ENCODE measurements at places on chromosomes 2 and 18.

GRCh38 chr2:46014911-46015654 is 282.1 kb upstream of the EPAS1 start:
- DNase-seq: no peak

DNA sequence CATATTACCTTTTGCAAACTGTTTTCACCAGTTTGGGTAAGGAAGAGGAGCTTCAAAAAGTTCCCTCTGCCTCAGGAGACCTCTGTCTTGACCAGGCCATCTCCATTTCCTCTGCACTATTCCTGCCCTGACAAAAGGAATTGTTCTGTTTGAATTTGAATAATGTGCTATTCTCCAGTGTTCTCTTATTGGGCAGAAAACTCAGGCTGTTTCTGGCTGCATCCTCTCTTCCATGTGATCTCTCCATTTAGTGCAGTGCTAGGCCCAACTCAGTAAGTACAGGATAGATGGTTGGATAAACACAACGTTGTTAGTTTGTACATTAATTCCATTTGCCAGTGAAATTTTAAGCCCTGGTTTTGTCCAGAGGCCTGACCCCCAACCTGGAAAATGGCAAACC is 102.2 kb upstream of the CELF4 start:
- DNase-seq: no peak

- no peak for DNase-seq
These were observed 110.6 kb downstream of the PRELID3A start for GRCh38 chr18:12518326-12518725.

DNA sequence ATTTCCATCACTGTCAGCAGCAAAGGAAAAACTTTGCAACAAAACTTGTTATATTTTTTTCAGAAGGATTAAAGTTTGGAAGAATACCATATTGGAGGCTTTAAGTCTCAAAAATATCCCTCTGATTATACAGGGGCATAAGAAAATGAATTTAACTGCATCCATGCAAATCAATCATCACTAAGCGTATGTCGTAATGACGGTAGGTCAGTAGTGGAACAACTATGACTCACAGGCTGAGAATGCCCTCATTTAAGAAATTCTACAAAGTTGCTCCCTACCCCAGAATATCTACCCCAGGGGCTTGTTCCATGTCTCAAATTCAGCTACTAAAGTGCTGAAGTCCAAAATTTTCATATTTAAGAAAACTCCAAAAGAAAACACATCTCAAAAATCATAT is 12.5 kb upstream of the NAB1 start:
- no peak for DNase-seq

DNA sequence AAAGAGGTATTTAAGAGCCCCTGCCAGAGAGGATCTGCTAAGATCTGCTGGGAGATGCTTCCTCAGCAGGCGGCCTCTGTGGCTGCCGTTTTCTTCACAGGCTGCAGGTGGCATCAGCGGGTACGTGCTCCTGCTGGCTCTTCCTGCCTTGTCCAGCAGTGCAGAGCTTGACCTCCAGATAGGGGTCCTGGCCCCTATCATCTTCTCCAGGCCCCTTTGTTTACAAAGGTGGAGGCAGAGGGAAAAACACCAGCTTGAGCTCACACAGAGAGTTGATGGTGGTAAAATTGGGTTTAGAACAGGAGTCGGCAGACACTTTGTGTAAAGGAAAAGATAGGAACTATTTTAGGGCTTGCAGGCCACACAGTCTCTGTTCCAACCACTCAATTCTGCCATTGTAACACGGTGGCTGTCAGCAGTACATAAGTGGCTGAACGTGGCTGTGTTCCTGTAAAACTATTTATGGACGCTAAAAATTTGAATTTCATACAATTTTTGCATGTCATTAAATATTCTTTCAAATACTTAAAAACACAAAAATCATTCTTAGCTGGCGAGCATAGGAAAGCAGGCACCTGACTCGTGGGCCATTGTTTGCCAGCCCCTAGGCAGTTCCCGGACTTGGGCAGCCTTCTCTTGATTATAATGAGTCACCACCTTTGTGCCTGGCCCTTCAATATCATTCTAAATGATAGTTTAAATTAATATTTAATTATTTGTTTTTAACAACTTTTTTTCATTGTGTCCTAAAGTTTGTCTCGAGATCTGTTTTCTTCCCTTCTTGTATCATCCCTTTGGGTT is 98.2 kb upstream of the B3GNT7 start:
- no peak for DNase-seq
